Stimulated activated CD4-positive, alpha-beta T cell treated with anti-CD3 and anti-CD28 coated beads, Interleukin-15, amount 100 ng/mL, for 24 hours (primary cell): ENCODE measurements at places on chromosomes 4 and X.

- DNase-seq: no peak
Measured at GRCh38 chr4:36189511-36190226, 54.6 kb downstream of the ARAP2 start.

DNA sequence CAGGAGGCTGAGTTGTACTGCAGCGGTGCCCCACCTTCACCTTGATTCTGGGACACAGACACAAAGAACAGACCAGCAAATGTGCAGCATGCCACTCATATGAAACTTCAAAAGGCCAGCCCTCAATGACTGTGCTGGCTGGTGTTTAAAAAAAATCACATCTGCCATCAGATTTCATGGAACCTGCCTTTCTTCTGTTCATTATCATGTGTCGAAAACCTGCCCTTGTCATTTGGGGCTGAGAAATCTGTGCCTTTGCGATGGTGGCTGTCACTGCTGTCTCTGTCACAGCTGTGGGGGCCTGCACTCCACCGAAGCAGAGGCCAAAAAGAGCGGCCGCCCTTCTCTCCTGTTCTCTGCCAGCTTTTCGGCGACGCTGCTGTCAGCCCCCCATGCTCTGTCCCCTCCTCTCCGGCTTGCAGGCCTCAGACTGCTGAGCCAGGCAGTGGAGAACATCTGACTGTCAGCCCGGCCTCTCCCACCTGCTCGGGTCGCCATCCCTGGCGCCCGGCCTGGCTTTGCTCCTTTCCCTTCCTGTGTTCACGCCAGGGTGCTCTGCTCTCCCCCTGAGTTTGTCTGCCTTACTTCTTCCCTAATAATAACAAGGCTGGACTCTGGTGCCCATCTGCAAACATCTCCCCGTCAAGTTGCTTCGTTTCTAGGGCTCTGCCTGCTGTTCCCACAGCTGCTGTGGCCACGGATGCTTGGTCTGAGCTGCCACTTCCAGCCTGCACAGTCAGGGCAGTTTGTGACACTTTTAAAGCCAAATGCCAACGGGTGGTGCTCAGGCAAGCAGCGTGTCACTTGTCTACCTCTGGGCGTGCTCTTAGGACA lies 355.2 kb downstream of the UNC5C start:
- no peak for DNase-seq

DNA sequence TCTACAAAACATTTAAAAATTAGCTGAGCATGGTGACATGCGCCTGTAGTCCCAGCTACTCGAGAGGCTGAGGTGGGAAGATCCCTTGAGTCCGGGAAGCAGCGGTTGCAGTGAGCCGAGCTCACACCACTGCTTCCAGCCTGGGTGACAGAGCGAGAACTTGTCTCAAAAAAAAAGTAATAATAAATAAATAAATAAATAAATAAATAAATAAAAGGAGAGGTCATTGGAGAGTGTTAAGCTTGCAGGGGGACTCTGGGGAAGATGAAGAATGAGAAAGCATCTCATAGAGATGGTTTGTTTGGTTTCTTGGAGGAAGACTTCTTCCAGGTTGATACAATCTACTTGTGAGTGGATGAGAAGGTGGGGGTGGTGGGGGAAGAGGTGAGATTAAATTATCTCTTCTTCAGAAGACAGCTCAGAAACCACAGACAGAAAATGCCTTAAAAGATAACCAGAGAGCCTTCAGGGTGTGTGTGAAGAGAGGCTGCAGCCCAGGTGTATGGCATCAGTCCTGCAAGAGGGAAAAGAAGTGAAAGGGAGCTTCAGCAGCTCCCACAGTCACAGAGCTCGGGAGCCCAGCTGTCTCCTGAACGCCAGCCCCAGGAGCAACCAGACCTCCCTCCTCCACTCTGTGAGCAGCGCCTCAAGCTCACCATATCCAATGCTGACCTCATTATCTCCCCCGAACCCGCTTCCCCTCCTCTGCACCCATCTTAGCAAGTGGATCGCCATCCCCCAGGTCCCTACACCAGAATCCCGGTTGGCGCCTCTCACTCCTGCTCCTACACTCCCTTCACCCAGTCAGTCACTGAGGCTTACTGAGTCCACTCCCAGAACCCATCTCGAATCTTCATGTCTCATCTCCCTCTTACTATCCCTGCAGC lies 48.2 kb downstream of the RBM47 start:
- DNase-seq: peak; percentile 14

GRCh38 chrX:72621625-72622485 lies 49.2 kb upstream of the HDAC8 start:
- DNase-seq: no peak

DNA sequence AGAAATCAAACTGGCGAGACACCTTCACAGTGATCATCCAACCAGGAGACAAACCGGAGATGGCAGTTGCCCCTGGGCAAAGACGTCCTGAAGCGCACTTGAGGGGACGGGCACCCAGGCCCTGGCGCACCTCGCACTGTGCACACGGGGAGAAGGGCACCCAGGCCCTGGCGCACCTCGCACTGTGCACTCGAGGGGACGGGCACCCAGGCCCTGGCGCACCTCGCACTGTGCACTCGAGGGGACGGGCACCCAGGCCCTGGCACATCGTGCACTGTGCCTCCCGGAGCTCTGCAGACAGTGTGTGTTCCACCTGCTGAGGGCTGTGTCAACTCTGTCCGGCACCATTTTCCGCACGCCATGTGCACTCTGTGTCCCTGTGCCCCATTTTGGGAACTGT lies 34.6 kb upstream of the CPLX1 start:
- DNase-seq: no peak
